ENCODE measurements at places on chromosomes 2 and 18.
A peak's percentile ranks its signal among the peaks of the same experiment; 100 is the strongest.

DNA sequence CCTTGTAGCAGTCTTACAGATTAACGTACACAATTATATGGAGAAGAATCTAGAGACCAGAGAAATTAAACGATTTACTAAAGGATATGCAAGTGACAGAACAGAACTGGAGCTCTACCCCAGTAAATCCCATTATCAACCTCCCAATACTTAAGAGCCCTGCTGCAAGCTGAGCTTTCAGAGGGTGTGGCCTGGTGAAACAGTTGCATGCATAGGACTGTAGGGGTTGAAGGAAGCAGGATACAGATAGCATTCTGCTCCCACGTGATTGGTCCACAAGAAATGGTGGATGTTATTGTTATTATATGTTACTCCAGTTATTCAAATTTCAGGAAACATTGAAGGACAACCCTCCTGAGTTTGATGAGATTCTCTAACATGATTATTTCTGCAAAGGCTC, 210.8 kb upstream of the THUMPD2 start:
- no peak for DNase-seq

DNA sequence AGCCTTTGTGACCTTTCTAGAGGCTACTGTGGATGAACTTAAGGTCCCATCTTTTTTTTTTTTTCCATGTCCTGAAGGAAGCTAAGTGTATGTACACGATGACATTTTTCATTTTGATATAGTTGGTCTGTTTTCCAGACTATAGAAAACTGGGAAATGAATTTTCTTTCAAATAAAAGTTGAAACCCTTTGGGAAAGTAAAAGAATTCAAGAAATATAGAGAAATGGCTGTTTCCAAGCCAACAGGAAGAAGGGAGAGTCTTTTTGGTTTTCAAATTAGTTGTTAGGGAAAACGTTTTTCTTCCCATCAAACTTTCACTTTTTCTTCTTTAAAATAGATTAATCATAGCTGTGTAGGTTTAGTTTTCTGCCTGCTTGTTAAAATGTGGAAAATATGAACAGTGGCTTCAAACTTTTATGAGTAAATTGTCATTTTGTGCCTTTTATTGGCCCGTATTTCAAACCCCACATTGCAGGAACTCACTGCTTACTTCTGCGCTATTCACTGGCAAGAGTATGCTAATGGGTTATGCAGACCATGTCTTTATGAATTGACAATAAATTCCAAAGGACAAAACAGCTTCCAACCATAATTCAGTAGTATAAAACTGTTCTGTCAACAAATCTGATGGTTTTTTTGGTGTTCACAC, 27.7 kb upstream of the LYPD1 start:
- no peak for DNase-seq

DNA sequence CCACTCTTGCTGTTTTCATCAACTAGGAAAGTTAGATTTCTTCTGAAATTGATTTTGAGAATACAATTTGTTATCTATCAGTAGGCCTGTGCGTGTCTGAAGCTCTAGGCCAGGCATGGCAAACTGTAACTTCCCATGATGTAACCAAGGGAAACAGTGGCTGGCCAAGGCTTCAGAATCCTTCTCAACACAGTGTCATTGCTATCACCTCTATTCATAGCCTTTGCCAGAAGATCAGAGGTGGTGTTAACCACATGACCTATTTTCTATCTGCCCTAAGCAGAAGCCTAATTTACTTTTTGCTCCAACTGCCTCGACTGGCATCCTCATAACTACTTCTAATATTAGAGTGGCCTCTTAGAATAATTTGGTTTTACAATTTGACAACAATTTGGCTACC, 2.5 kb downstream of the ITGB6 start:
- no peak for DNase-seq

GRCh38 chr18:2818281-2818680, 28.5 kb upstream of the EMILIN2 start:
- DNase-seq = no peak

DNA sequence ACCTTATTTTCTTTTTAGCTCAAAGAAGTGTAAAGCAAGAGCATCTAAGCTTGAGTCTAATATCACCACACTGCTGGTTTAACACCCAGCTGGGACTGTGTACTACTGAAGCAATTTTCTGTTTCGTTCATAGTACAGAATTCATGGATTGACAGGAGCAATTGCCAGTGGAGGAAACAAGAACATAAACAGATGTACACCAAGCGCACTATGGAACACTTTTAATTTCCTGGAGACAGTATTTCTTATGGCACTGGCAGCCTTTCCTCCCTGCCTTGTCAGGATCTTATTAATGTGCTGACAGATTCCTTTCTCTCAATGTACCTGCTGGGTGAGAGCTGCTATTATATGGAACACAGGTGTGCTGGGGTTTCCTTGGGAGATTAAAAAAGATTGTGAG, 4.2 kb upstream of the LANCL1 start:
- DNase-seq = no peak

DNA sequence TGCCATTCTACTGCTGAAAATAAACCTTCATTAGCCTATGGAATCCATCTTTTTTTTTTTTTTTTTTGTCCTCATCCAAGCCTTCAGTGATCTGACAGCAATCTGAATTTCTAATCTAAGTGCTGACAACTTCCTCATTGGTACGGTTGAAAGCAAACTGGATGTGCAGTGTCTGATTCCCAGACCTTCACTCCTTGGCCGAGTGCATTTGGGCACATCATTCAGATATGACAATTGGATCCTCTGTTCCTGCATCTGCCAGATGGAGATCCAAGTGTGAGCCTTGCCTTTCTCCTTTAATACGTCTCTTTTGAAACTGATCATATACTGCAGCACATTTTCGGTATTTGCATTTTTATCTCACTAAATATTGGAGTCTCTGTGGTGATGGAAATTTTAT, 713.1 kb downstream of the DCDC2C start:
- DNase-seq = no peak

GRCh38 chr18:9965711-9966624, 52.2 kb downstream of the VAPA start:
- DNase-seq = peak; percentile 81

DNA sequence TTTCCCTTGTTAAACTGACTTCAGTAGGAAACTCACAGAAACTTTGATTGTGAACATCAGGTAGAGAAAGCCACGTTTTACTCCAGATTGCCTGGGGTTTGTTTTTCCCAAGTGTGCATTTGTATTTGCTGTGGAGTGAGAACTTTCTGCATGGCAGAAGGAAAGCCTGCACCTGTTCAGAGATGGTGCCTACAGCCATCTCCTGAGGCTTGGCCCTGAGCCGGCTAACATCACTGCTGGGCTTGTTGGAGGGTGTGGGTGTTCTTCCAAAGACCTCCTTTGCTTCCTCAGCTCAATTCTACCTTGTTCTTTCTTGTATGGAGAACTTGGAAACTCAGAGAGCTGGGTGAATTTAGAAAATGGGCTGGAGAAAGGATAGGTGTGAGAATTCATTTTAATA, 16.1 kb downstream of the KCNS3 start:
- DNase-seq = no peak

GRCh38 chr2:171266102-171266501, 105.4 kb upstream of the TLK1 start:
- no peak for DNase-seq

Measured in brain microvascular endothelial cell (primary cell).